ENCODE measurements at places on chromosomes 3 and 15.

DNA sequence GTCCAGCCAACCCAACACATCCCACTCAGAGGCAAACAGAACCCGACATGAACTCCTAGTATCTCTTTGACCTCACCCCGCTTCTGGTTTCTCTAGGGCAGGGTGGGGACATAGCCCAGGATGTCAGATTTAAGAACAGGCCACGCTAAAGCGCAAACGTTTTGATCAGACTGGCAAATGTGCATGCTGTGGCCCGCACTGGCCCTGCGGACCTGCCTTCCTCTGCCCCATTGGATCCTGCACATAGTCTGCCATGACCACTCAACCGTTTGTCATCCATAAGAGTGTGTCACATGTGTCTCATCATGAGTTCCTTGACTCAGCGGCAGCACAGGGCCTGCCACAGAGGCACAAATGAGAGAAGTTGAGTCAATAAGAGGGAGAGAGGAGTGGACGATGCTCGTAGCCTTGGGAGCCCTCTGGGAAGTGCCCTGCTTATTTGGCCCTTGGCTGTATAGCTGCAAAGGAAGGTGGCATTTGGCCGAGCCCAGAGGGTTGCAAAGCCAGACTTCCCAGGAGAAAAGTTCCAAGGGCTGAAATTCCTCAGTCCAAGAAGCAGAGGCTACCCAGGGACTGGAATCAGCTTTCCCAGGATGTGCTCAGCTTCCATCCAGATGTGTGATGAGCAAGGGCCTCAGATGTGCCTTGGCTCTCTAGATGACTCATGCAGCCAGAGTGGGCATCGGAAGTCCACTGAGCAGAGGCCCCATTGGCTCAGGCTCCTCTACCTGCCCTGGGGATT is 55.5 kb upstream of the SLCO2A1 start:
- no peak for DNase-seq

- DNase-seq = no peak
Observed at GRCh38 chr3:158801201-158801600, 653 bp upstream of the MFSD1 start.

DNA sequence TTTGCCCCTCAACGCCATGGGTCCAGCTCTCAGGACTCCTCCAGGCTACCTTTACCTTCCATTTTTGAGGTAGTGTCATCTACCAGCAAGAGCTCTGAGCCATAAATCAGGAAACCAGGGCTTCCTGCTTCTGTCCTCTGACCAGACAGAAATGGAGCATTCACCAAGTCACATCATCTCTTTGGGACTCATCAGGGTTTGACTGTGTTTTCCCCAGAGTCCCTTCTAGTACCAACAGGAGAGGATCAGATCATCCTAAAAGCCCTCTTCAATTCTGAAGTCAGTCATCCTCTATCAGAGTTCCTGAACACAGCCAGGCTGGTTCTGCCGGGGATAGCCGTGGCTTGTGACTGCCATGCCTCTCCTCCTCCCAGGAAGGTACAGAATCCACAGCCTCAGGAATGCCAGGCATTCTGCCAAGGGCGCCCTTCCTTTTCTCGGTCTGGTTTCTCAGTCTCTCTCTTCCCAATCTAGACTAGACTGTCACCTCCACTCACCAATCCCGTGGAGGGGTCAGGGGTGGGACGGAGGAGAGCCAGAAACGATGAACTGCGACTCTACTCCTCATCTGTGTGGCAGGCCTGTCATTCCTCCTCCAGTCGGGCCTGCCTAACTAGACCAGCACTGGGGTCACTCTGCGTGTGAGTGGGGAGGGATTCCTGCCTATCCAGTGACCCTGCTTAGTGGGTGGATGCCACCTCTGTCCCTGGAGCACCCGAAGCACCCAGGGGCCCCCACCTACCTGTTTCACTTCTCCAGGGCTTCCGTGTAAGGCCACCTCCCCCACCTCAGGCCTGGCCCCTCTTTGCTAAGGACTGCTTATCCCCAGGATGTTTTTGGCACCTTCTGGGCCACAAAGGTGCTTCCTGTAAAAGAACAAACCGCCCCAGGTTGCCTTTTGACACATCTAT is 30.9 kb downstream of the CCNL1 start:
- no peak for DNase-seq

- DNase-seq = peak; percentile 5
Observed at GRCh38 chr15:43932907-43933306, 106.1 kb downstream of the WDR76 start.

DNA sequence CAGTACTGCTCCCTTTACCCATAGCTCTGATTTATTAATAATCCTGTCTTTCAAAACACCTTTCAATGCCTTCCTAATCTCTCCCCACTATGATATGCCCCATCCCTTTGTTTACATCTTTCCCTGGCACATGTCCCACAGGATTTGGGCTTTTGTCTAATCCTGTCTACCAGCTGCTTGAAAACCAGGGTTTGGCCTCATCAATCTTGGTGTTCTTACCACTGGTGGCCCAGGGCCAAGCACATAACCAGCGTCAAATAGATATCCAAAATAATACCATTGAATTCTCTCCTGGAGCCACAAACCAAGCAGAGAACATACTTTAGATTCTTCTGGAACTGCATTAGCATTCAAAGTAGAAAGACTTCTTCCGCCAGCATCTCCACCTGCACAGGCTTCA is 104.8 kb upstream of the PPP2R3A start:
- DNase-seq = peak; percentile 3

DNA sequence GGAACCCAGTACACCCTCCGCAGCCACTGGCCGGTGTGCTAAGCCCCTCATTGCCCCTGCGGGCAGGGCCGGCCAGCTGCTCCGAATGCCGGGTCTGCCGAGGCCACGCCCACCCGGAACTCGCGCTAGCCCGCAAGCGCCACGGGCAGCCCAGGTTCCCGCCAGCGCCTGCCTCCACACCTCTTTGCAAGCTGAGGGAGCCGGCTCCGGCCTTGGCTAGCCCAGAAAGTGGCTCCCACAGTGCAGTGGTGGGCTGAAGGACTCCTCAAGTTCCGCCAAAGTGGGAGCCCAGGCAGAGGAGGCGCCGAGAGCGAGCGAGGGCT is 81.4 kb upstream of the BCHE start:
- no peak for DNase-seq

DNA sequence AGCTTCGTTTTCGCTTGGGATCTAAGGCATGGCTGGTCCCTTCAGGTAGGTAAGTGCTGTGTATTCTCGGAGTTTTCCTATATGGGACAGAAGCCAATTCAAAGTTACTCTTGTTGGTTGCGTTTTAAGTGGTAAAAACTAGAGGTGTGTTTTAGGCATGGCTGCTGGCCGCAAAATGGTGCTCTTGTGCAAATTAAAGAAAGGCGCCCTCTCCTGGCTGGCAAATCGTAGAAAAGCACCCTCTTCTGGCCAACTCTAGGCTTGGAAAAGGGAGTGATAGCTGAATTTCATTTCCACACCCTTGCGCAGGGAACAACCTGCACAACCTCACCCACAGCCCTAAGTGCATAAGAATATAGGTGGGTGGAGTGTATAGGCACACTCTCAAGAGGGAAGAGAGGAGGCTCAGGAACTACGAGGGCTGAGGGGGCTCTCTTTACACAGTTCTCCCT is 23.5 kb downstream of the DRD3 start:
- no peak for DNase-seq

GRCh38 chr3:14490255-14490654 is 49.9 kb downstream of the GRIP2 start:
- no peak for DNase-seq

- DNase-seq = no peak
Observed at GRCh38 chr3:98964784-98965183, 63.3 kb upstream of the DCBLD2 start.

DNA sequence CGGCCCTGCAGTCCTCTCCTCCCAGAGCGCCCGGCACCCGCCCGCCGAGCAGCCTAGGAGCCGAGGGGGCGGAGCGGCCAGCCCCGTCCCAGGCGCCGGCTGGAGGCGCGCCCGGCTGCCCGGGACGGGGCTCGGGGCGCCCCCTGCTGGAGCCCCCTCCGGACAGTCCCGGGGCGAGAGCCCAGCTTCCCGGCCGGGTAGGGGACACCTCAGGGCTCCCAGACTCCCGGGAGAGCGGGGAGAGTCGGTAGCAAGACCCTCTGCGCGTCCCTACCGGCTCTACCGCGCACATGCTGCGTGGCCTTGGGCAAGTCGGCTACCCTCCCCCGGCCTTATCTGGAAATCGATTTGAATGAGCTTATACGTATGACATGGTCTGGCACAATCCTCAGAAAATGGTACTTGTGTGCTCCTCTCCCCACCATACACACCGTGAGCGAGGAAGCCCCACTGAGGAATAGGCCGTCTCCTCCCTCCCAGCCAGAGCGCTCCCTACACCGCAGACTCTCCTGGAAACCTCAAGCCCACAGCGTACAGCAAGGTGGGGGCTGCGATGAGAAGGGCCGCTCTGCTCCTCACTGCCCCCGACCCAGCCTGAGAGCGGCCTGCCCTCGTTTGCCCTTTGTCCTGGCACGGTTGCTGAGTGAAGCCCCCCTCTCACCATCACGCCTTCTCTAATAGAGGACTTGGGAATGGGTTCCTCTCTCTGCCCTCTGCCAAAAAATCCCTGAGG is at the start of gene DAPK2:
TSS of gene DAPK2 (minus strand) at position 65 of the 733 bp plus-strand sequence. CDS start 6,224 bp downstream, outside the sequence.
- DNase-seq = no peak

DNA sequence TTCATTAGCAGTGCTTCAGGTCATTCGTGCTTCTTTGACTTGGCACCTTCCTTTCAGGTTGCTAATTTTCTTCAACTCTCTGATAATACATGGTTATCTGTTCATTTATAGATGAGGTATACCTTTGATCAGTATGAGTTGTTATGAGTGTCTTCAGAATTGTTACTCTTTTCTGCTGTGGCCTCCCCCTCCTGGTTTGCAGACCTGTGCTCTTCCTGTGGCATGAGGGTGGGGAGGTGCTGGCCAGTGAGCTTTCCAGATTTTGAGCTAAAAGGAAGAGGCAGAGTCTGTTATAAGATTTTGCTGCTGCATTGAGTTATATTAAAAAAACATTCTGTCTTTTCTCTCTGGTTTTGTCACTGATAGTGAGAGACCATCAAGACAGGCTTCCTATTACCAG is 30.8 kb upstream of the GOLGA6L9 start:
- no peak for DNase-seq

DNA sequence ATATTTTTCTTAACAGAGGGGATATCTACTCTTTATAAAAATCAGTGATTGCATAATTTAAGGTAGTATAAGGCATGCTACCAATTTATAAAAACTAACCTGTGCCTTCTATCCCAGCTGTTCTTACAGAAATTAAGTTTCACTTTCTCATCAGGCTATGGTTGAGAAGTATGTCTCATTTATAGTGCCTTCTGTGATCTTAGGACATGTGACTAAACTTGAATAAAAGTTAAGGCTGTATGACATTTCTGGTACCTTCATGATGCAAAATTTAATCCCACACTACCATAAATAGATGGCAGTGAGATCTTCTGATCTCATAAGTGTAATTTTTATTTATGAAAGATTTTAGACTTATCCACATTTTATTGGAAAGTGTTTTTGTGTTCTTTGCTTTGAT is 12.6 kb downstream of the TIPARP start:
- DNase-seq = no peak

- DNase-seq = no peak
Observed at GRCh38 chr15:70823196-70823595, 30.8 kb downstream of the LARP6 start.

DNA sequence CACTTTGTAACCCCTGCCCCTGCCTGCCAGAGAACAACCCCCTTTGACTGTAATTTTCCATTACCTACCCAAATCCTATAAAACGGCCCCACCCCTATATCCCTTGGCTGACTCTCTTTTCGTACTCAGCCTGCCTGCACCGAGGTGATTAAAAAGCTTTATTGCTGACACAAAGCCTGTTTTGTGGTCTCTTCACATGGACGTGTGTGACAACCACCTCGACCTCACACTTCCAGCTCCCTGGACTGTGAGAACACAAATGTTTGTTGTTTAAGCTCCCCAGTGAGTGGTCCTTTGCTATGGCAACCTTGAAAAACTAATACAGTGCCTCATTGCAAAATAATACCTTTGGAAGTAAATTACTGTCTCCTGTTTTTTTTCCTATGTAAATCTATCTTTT is 299.2 kb upstream of the POU1F1 start:
- no peak for DNase-seq

Measured in DMS153 (cell line).